ENCODE measurements at places on chromosomes 1 and 21.

GRCh38 chr21:38402291-38402690 lies 96.0 kb downstream of the ERG start:
- no peak overlapping the region for H3K4me3 ChIP-seq
- no peaks in the 10 kb centered on the region for H3K4me1 ChIP-seq
- DNase-seq: no peak
- H3K36me3 ChIP-seq: peaks cover 15% of the 10 kb centered on the region
- H3K27ac ChIP-seq: no peak overlapping the region
- H3K27me3 ChIP-seq: no peaks in the 10 kb centered on the region

DNA sequence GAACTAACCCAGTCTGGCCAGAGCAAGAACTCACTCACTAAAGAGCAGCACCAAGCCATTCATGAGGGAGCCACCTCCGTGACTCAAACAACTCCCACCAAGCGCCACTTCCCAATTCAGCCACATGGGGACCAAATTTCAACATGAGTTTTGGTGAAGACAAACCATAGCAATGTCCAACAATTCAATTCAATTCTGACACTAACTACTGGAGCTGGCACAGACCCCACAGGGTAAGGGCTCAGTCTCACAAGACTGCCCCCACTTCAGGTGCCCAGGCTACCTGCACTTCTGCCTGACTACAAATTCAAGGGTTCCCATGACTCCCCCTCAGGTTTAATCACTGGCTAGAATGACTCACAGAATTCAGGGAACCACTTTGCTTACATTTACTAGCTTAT lies 48.8 kb upstream of the RAP1A start:
- no peaks in the 10 kb centered on the region for H3K36me3 ChIP-seq
- H3K27ac ChIP-seq: no peak overlapping the region
- H3K27me3 ChIP-seq: no peaks in the 10 kb centered on the region

DNA sequence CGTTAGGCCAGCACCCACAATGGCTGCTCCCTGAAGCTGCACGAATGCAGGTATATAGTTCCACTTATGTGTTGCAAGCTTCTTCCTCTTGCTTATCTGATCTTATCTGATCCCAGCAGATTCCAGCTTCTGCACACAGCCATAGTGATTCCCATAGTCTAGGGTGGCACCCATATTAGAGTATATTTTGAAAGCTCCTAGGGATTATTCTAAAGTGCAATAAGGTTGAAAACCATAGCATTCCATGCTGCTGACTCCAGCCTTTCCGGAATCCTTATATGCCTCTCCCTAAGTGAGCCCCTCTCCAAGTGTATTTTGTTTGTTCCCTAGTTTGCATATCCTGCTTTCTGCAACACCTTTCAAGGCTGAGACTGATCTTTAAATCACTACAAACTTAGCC lies 432.0 kb downstream of the SETD4 start:
- no peak overlapping the region for H3K27ac ChIP-seq
- no peak for DNase-seq
- H3K36me3 ChIP-seq: no peaks in the 10 kb centered on the region
- H3K27me3 ChIP-seq: no peaks in the 10 kb centered on the region
- H3K4me3 ChIP-seq: no peak overlapping the region

DNA sequence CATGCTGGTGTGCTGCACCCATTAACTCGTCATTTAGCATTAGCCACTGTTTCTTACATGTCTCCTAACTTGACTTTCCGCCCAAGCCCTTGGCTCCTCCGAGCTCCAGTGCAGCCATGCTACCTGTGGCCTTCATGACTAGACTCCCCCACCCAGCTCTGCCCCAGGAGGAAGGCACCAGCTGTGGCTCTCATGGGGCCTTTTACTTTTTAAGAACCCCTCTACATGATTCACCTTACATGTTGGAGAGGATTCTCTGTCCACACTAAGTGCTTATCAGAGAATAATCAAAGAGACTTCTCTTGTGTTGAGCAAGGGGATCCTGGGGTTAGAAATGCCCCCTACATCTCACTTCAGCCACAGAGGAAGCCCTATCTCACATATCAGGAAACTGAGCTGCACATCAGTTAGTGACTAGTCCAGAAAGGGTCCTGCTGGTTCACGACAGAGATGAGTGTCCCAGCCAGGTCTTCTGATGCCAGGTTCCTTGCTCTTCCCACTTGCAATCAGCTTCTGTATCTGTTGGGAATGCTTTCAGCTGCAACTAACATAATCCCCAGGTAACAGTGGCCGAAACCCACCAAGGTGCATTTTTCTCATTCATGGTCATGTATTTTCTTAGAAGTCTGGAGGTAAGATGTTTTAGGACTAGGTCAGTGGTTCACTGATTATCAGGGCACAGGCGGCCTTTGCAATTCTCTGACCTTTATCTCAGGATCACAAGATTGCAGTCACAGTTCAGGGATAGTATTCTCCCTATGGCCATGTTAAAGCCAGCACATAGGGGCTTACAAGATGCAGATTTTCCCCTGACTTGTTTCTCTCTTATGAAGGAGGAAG lies 45.9 kb downstream of the KLHDC7A start:
- no peaks in the 10 kb centered on the region for H3K4me1 ChIP-seq
- no peak for DNase-seq
- peaks cover 5% of the 10 kb centered on the region for H3K27me3 ChIP-seq
- no peak overlapping the region for H3K4me3 ChIP-seq

- DNase-seq: no peak
- H3K27me3 ChIP-seq: no peaks in the 10 kb centered on the region
- H3K36me3 ChIP-seq: no peaks in the 10 kb centered on the region
- H3K27ac ChIP-seq: no peak overlapping the region
Observed at GRCh38 chr1:67987046-67987799, 63.2 kb downstream of the DIRAS3 start.

GRCh38 chr1:19203440-19203839 lies 6.6 kb downstream of the UBR4 start:
- no peak for DNase-seq
- no peaks in the 10 kb centered on the region for H3K27me3 ChIP-seq
- peaks cover 48% of the 10 kb centered on the region for H3K4me1 ChIP-seq

DNA sequence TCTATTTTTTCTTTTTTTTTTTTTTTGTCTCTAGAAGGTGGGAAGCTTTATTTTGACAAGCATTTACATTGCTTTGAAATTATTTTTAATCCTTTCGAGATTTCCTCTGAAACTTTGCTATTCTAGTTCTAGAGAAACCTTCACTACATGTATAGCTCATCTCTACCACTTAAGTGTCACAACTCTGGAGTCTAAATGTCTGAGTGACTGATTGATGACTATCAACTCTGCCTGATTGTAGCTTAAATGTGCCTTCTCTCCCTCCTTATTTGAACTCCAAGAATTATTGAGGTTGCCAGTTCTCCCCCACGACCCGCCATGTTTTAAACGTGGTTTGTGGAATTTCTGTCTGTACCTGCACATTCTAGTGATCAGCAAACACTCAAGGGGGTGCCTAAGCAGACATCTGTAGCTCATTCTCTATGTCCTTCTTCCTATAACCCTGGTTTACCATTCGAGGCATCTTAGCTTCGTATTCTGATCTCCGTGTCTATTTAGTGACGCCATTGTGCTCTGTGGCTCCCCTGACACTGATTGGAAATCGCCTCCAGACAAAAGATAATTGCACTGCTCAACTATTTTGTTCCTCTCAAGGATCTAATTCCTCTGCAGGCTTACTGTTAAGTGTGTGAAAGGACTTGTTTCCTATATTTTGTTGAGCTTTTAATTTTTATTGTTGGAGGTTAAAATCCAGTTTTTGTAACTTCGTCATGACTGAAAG lies 1570.6 kb downstream of the BRINP3 start:
- H3K4me1 ChIP-seq: no peaks in the 10 kb centered on the region
- DNase-seq: no peak
- no peaks in the 10 kb centered on the region for H3K36me3 ChIP-seq
- H3K27ac ChIP-seq: no peak overlapping the region
- H3K27me3 ChIP-seq: no peaks in the 10 kb centered on the region
- H3K4me3 ChIP-seq: no peak overlapping the region

DNA sequence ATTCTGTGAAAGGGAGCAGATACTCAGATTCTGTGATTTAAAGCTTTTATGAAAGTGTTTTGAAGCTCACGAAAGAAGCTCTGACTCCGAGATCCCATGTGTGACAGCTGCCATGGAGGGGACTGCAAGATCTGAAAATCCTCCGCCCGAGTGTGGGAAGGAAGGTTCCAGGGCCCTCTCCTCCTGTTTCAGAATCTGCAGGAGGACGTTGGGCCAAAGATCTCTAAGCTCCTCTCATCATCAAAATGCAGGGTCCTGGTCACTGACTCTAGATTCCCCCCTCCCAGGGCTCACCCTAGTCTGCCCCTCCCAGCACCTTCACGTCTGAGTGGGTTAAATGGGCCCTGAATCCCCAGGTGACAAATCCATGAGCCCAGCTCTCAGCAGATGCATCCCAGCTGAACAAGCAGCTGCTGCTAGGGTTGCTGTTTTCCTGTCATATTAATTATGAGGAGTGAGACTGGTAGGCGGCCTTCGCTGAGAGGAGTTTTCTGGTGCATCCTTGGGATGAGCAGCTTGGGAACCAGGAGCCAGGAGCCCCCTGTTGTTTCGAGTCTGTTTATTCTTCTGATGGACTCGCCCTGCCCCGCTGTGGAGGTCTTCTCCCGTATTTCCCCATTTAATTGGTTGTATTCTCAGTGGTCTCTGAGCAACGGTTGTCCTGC lies 402.0 kb downstream of the MATN1 start:
- peaks cover 11% of the 10 kb centered on the region for H3K27me3 ChIP-seq
- no peaks in the 10 kb centered on the region for H3K4me1 ChIP-seq
- H3K4me3 ChIP-seq: no peak overlapping the region
- H3K36me3 ChIP-seq: no peaks in the 10 kb centered on the region

DNA sequence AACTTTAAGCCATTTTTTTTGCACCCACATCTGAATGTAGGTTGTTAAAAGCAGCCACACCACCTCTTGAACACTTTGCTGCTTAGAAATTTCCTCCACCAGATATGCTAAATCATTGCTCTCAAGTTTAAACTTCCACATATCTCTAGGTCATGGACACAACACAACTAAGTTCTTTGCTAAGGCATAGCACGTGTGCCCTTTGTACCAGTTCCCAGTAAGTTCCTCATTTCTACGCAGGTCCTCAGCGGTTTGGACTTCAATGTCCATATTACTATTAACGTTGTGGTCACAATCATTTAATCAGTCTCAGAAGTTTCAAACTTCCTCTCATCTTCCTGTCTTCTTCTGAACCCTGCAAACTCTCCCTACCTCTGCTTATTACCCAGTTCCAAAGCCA lies 661.6 kb upstream of the PKN2 start:
- H3K36me3 ChIP-seq: no peaks in the 10 kb centered on the region
- no peak for DNase-seq
- no peaks in the 10 kb centered on the region for H3K4me1 ChIP-seq
- H3K27me3 ChIP-seq: no peaks in the 10 kb centered on the region

GRCh38 chr1:82849460-82849859 lies 1048.7 kb downstream of the ADGRL2 start:
- H3K4me1 ChIP-seq: no peaks in the 10 kb centered on the region
- H3K4me3 ChIP-seq: no peak overlapping the region
- H3K36me3 ChIP-seq: no peaks in the 10 kb centered on the region
